ENCODE measurements at places on chromosomes 4 and X. TPM values are rescaled to one million over a fixed set of nuclear protein-coding genes. Genes with fewer than 3 reads are reported as not detected.

The SYN1 gene
- 7.1 TPM for total RNA-seq

- no peak overlapping the region for H3K4me3 ChIP-seq
- peaks cover 13% of the 10 kb centered on the region for H3K36me3 ChIP-seq
- peaks cover 51% of the 10 kb centered on the region for H3K4me1 ChIP-seq
- H3K27ac ChIP-seq = no peak overlapping the region
- DNase-seq = no peak
Observed at GRCh38 chr4:107711831-107712230, 8.2 kb downstream of the PAPSS1 start.

GRCh38 chrX:72409993-72410392 lies 104.3 kb upstream of the CITED1 start:
- no peaks in the 10 kb centered on the region for H3K27me3 ChIP-seq
- DNase-seq = no peak
- peaks cover 11% of the 10 kb centered on the region for H3K36me3 ChIP-seq
- H3K4me3 ChIP-seq = no peak overlapping the region

The CT45A3 gene
- total RNA-seq = not detected

- no peak for DNase-seq
- H3K4me3 ChIP-seq = no peak overlapping the region
- H3K36me3 ChIP-seq = no peaks in the 10 kb centered on the region
Observed at GRCh38 chr4:164614329-164614728, 139.6 kb upstream of the SMIM31 start.

The GPR119 gene
- total RNA-seq = not detected

GRCh38 chrX:25022499-25023325 lies 6.9 kb upstream of the ARX start:
- peak overlapping the region; percentile 65 for H3K4me3 ChIP-seq
- peaks cover 50% of the 10 kb centered on the region for H3K4me1 ChIP-seq
- H3K27ac ChIP-seq = no peak overlapping the region
- no peak for DNase-seq
- peaks cover 72% of the 10 kb centered on the region for H3K27me3 ChIP-seq

- no peak overlapping the region for H3K27ac ChIP-seq
- H3K36me3 ChIP-seq = no peaks in the 10 kb centered on the region
- no peak overlapping the region for H3K4me3 ChIP-seq
- no peak for DNase-seq
- no peaks in the 10 kb centered on the region for H3K4me1 ChIP-seq
- no peaks in the 10 kb centered on the region for H3K27me3 ChIP-seq
Observed at GRCh38 chr4:93289831-93290230, 538.7 kb upstream of the ATOH1 start.

The CDKL2 gene
- total RNA-seq = 1.4 TPM

- no peak for DNase-seq
- H3K27me3 ChIP-seq = no peaks in the 10 kb centered on the region
- peak overlapping the region; percentile 74 for H3K27ac ChIP-seq
- no peaks in the 10 kb centered on the region for H3K36me3 ChIP-seq
Observed at GRCh38 chr4:91601401-91601800, 702.4 kb upstream of the GRID2 start.

DNA sequence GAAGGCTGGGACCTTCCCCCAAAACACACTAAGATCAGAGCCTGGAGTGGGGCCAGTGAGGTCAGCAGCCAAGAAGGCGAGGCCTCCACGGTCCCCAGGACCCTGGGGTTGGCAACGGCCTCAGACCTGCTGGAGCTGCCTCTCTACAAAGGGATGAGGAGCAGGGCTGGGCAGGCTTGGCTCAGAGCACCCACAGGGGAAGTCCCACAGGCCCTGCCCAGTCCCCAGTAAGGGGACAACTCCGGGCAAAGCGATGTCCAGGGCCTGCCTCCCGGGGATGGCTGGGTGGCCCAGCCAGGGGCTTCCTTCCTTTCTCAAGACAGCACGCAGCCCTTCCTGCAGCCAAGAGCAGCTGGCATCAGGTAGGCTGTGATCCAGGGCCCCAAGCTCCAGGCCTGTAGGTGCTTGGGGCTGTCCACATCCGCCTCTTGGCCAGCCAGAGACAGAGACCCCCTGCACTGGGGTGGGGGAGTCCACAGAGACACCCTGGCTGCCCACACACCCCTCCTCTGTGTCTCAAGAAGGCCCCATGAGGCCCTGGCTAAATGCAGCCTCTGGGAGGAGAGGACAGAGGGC lies 5.7 kb downstream of the MXD4 start:
- H3K27ac ChIP-seq = no peak overlapping the region
- H3K36me3 ChIP-seq = no peaks in the 10 kb centered on the region
- no peaks in the 10 kb centered on the region for H3K27me3 ChIP-seq

GRCh38 chr4:58502839-58503238 lies 1392.7 kb upstream of the IGFBP7 start:
- peaks cover 21% of the 10 kb centered on the region for H3K27me3 ChIP-seq
- H3K4me1 ChIP-seq = peaks cover 16% of the 10 kb centered on the region
- H3K36me3 ChIP-seq = peaks cover 6% of the 10 kb centered on the region
- no peak overlapping the region for H3K4me3 ChIP-seq
- no peak overlapping the region for H3K27ac ChIP-seq

DNA sequence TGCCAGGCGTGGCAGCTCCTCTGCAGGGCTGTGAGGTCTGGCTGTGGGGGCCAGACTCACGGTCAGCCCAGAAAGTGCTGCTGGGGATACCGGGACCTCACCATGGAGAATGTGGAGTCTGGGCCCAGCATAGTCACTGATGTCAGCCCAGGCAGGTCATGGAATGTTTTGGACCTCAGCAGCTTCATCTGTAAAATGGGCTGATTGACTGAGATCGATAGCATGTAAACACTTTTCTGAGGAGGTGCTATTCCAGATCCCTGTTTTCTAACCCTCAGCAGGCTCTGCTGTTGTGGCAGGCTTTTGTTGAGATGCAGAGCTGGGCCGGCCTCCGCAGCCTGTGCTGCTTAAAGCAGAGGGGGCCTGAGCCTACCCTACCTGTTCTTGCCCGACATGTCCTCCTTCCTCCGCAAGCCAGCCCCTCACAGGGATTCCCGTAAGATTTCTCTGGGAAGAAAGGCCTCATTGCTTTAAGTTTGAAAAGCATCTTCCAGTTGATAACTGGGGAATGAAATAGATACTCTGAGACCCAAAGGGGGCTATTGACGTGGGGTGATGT lies 38.3 kb upstream of the HGFAC start:
- peaks cover 5% of the 10 kb centered on the region for H3K27me3 ChIP-seq
- H3K4me3 ChIP-seq = no peak overlapping the region
- H3K27ac ChIP-seq = no peak overlapping the region

GRCh38 chr4:53558065-53558801 lies 33.1 kb downstream of the LNX1 start:
- no peak overlapping the region for H3K4me3 ChIP-seq
- no peak for DNase-seq
- no peaks in the 10 kb centered on the region for H3K36me3 ChIP-seq
- peaks cover 18% of the 10 kb centered on the region for H3K4me1 ChIP-seq

The POU3F4 gene
- 3.6 TPM for total RNA-seq

The STBD1 gene
- 2.0 TPM for total RNA-seq

The LDOC1 gene
- 25.7 TPM for total RNA-seq

The ASIC5 gene
- total RNA-seq = not detected

The ATOH1 gene
- 0.61 TPM for total RNA-seq

GRCh38 chr4:2862528-2862927 lies 18.9 kb downstream of the ADD1 start:
- no peaks in the 10 kb centered on the region for H3K27me3 ChIP-seq
- peak overlapping the region; percentile 20 for H3K4me3 ChIP-seq
- H3K4me1 ChIP-seq = peaks cover 74% of the 10 kb centered on the region

- no peak overlapping the region for H3K4me3 ChIP-seq
- H3K36me3 ChIP-seq = no peaks in the 10 kb centered on the region
- H3K4me1 ChIP-seq = peaks cover 17% of the 10 kb centered on the region
- DNase-seq = no peak
- H3K27ac ChIP-seq = no peak overlapping the region
Observed at GRCh38 chr4:173919196-173919595, 364.3 kb downstream of the FBXO8 start.

DNA sequence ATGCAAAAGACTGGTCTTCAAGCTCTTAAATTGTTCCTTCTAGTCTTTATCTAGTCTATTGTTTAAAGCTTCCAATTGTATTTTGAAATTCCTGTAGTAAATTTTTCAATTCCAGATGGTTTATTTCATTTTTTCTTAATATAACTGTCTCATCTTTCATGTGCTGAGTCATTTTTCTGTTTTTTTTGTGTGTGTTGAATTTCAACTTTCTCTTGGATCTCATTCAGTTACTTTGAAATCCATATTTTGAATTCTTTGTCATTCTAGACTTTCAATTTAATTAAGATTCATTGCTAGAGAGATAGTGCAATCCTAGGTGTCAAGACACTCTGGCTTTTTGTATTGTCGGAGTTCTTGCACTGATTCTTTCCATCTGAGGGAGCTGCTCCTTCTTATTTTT lies 128.0 kb upstream of the PRKG2 start:
- peaks cover 7% of the 10 kb centered on the region for H3K4me1 ChIP-seq
- H3K27ac ChIP-seq = no peak overlapping the region
- no peak for DNase-seq
- H3K36me3 ChIP-seq = no peaks in the 10 kb centered on the region
- no peak overlapping the region for H3K4me3 ChIP-seq

DNA sequence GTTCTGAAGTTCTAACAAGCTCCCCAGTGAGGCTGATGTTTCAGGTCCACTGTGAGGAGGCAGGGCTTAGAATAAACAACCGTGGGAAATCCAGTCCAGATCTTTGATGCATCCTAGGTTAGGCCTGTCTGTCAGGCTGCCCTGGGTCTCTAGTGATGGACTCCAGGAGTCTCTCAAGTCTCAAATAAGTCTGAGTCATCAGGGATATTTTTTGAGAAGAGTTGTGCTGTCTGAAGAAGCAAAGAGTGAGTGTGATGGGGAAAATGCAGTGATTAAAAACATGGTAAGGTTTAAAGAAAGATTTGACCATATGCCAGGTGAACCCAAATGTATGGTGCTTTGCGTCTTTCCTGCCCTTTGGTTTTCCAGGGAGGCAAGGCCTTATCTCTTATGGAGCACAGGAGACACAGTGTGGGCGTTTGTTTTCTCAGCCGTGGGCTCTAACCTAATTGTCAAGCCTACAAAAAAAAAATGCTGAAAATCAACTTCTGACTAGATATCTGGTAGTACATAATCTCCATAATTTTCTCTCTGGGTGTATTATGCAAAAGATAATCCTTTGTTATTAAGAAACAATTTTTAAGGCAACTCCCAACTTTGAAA lies 100.7 kb downstream of the PTTG2 start:
- no peaks in the 10 kb centered on the region for H3K27me3 ChIP-seq
- peaks cover 11% of the 10 kb centered on the region for H3K4me1 ChIP-seq
- peaks cover 8% of the 10 kb centered on the region for H3K36me3 ChIP-seq
- no peak overlapping the region for H3K4me3 ChIP-seq
- H3K27ac ChIP-seq = peak overlapping the region; percentile 0

DNA sequence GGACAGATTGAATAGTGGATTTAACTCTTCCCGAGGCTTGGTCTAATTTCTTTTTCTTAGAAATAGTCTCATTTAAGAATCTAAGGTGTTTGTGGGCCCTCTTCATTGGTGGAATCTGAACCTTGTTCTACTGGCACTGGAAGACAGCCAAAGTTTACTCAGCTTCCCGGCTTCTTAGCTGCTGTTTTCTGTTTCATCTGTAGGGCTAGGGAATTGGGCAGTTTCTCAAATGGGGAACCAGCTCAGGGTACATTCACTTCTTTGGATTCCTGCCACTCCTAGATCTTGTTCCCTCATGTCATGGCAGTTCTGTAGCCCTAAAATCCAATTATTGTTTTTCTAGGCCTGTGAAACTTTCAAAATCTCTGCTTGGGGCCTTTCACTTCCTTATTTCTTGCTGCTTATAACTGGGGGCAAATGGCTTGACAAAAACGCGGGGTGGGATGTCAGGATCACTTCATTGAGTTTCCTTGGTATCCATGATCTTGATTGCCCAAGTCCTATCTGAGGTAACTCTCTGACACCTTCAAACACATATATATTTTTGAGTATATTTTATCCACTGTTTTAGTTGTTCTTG lies 985.0 kb downstream of the C4orf33 start:
- no peak overlapping the region for H3K4me3 ChIP-seq
- H3K27ac ChIP-seq = peak overlapping the region; percentile 22
- DNase-seq = no peak
- no peaks in the 10 kb centered on the region for H3K27me3 ChIP-seq

GRCh38 chr4:100590325-100590724 lies 72.5 kb upstream of the EMCN start:
- H3K27me3 ChIP-seq = no peaks in the 10 kb centered on the region
- no peak overlapping the region for H3K27ac ChIP-seq
- H3K4me3 ChIP-seq = no peak overlapping the region
- DNase-seq = no peak

GRCh38 chr4:185002784-185003183 lies 15.5 kb upstream of the HELT start:
- no peaks in the 10 kb centered on the region for H3K36me3 ChIP-seq
- H3K27me3 ChIP-seq = peaks cover 34% of the 10 kb centered on the region
- no peak overlapping the region for H3K4me3 ChIP-seq
- H3K4me1 ChIP-seq = peaks cover 18% of the 10 kb centered on the region
- DNase-seq = no peak
- no peak overlapping the region for H3K27ac ChIP-seq

DNA sequence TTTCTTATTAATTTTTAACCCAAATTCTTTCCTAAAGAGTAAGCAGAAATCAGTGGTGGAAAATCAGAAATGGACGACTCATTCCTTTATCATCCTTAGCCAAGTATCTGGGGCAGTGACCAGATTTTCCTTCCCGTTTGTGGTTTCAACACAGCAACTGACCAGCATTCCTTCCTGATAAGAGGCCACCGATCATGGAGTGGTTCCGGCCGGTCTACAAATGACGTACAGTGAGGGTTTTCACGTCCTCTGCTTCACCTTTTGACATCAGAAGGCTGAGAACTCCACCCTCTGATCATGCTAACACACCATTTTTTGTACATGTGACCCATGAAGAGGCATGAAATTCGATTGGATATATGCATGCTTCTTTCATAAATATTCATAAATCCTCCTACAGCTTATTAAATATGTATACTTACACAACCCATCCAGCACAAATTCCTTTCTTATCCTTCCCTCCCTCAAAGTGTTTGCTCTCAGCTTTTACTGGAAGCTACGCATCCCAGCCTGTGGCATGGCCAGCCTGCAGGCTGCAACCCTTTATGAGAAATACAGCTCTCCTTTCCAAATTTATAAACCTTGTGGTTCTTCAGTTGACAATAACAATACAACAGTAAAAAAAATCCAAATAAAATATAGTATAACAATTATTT lies 173.0 kb upstream of the CASK start:
- peaks cover 47% of the 10 kb centered on the region for H3K4me1 ChIP-seq
- H3K27me3 ChIP-seq = no peaks in the 10 kb centered on the region
- no peak overlapping the region for H3K4me3 ChIP-seq

DNA sequence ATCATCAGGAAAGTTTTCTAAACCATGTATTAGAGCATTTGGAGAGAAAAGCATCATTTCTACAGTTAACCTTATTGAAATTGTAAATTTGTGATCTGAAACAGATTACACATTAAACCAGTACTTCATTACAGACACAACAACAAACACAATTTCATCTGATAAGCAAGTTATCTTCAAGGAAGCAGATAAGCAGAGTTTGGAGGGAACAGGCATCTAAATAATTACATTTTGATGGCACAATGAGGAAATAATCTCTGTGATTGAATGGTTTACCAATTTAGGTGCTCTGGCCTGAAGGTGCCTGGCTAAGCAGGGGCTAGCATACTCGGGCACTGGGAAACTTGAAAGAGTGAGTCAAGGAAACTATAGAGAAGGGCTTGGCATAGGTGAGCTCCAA lies 619.8 kb downstream of the PACRGL start:
- no peaks in the 10 kb centered on the region for H3K36me3 ChIP-seq
- no peak overlapping the region for H3K27ac ChIP-seq
- H3K27me3 ChIP-seq = no peaks in the 10 kb centered on the region
- H3K4me3 ChIP-seq = no peak overlapping the region
- DNase-seq = no peak

The VSIG4 gene
- total RNA-seq = 0.25 TPM

The SOWAHD gene
- 3.6 TPM for total RNA-seq

The LAGE3 gene
- total RNA-seq = 52.1 TPM
